Uterus (tissue), 4 donors: ENCODE measurements at places on chromosomes 12 and 14. TPM values are rescaled to one million over a fixed set of nuclear protein-coding genes. Genes with fewer than 3 reads are reported as not detected.

DNA sequence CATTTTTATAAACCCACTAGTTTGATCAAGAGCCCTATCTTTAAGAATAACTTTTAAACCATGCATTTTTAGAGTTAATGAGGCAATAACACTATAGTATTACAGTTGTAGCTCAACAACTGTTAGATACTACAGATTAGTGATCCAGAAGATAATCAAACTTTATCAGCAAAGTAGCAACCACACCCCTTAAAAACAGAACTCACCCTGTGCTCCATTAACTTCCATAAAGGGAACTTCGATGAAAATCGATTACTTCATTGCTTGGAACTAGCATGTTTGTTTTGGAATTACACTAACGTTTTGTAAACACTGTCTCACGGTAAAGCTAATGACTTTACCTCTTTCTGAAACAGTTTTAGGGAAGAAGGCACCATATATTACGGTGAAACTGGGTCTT lies 1.4 kb downstream of the SGPP1 start:
- DNase-seq, result no peak

DNA sequence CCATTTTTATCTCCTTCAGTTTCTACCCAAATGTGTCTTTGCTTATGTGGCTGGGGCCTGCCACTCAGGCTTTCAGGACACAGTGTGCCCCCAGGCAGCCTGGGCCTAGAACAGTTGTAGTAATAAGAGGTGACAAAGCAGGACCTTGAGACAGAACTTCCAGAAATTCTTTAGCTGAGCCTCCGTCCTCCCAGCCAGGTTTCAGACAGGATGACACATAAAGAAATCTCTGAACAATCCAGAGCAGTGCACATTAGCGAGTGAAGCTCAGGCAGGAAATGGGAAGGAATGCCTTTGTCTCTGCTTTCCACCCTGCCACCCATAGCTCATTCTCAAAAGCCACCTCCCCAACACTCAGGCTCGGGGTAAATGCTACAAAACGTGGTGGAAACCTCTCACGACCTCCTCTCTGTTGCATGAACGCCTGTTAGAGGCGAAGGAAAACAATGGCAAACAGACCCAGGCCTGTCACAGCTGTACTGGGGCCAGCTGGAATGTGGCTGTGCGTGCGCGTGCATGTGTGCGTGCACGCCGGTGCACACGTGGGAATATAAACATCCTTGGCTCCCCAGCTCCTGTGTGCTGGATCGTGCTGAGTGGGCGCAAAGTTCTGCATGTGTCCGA lies 286.7 kb downstream of the ZFP36L1 start:
- DNase-seq, result no peak

- no peak for DNase-seq
Measured at GRCh38 chr14:105845725-105846309, 319.4 kb downstream of the TMEM121 start.

- no peak for DNase-seq
Measured at GRCh38 chr12:48069241-48069640, 36.6 kb downstream of the SENP1 start.

DNA sequence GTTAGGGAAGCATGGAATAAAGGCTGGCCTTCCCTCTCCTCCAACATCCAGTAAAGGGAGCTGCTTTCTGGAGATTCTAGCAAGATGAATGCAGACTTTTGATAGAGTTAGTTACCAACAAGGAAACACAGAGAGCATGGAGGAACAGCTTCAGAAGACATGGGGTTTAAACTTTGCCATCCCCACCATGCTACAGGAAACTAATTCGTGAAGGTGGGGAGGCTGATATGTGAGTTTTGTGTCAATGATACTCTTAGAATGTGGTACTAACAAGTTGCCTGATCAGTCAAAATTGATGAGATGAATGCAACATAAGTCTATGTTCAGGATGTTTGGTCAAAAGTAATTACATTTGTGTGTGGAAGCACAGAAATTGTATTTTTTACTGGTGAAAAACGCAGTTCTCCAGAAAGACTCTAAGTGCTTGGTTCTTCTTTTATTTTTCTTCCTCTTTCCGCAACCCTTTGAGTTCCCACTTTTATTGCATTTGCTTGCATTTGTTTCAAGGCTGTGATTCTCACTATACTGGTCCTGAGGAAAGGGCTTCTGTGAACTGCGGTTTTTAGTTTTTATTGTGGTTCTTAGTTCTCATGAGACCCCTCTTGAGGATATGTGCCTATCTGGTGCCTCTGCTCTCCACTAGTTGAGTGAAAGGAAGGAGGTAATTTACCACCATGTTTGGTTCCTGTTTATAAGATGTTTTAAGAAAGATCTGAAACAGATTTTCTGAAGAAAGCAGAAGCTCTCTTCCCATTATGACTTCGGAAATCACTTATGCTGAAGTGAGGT lies at the start of gene CLEC4A:
TSS of gene CLEC4A (plus strand) at position 494 of the 789 bp plus-strand sequence. CDS start at position 756, 262 bp downstream.
- no peak for DNase-seq

- DNase-seq, result no peak
Measured at GRCh38 chr12:54463484-54463883, 9.9 kb downstream of the GTSF1 start.

KRT74 gene
- total RNA-seq, result not detected
